Adrenal gland (tissue), 19 donors: ENCODE measurements at places on chromosomes 2 and 18. TPM values are rescaled to one million over a fixed set of nuclear protein-coding genes. Genes with fewer than 3 reads are reported as not detected.

GRCh38 chr2:230830428-230830827, 34.3 kb upstream of the ITM2C start:
- no peak for DNase-seq
- no peak overlapping the region for H3K27ac ChIP-seq

- DNase-seq = no peak
- H3K4me1 ChIP-seq = no peaks in the 10 kb centered on the region
- H3K27me3 ChIP-seq = no peaks in the 10 kb centered on the region
- H3K36me3 ChIP-seq = no peaks in the 10 kb centered on the region
- no peak overlapping the region for H3K27ac ChIP-seq
Measured at GRCh38 chr2:186749219-186749618, 55.4 kb downstream of the FAM171B start.

GRCh38 chr2:147433822-147434221, 411.0 kb upstream of the ACVR2A start:
- DNase-seq = no peak
- H3K4me3 ChIP-seq = no peak overlapping the region
- no peaks in the 10 kb centered on the region for H3K27me3 ChIP-seq

DNA sequence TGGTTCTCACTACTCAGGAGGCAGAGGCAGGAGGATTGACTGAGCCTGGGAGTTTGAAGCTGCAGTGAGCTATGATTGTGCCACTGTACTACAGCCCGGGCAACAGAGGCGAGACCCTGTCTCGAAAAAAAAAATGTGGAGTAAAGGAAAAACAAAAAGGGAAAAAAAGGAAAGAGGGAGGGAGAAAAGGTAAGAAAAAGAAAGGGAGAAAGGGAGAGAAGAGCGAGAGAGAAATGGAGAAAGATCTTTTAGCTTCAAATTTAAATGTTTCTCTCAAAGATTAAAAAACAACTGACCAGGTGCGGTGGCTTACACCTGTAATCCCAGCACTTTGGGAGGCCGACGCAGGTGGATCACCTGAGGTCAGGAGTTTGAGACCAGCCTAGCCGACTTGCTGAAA, 7.9 kb upstream of the RNF138 start:
- no peak overlapping the region for H3K4me3 ChIP-seq
- H3K27me3 ChIP-seq = no peaks in the 10 kb centered on the region
- H3K36me3 ChIP-seq = no peaks in the 10 kb centered on the region

DNA sequence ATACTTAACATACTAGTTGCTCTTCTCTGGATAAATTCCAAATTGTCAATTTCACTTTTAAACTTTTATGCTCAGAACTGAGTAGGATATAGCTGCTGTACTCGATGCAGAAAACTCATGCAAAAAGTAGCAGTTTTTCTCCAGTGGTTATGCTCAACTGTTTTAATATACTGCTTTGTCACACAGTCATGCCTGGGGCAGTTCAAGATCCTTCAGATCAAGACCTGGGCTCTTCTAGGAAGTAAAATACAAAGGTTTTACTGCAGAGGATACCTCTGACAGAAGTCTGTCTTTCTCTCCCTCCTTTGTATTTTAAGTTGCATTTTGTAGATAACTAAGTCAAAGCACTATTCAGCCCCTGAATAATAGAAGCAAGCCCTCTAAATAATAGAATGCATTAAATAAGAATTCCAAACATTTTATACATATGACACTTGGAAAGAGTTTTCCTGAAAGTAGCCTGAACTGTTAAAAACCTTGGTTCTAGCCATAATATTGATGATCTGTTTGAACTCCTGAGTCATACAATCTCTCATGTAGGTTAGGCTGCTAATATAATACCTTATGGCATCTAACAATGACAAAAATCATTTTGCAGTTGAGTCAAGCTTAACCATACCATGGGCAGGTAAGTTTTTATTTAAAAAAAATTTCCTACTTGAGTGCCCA, 183.3 kb upstream of the TRIB2 start:
- H3K4me1 ChIP-seq = peaks cover 14% of the 10 kb centered on the region
- DNase-seq = no peak
- H3K27ac ChIP-seq = no peak overlapping the region
- no peak overlapping the region for H3K4me3 ChIP-seq
- no peaks in the 10 kb centered on the region for H3K36me3 ChIP-seq
- H3K27me3 ChIP-seq = no peaks in the 10 kb centered on the region

G6PC2 gene
- total RNA-seq = not detected

DNA sequence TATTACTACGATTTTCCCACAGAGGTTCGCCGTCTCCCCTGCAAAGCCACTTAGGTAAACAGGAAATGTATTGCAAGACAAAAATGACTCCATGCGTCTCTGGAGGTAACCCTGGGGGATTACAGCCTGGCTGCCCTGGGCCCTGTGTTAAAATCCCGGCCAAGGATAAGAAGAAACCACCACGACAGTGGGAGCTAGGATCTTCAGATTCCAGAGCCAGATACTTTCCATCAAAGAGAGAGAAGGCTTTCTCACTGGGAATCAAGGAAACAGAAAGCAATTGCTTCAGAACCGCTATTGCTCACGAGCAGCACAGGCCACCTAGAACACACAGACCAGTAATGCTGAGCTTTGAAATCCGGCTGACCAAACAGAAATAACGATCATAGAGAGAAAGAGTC, 97.9 kb upstream of the ZNF516 start:
- no peak for DNase-seq
- no peaks in the 10 kb centered on the region for H3K36me3 ChIP-seq
- no peaks in the 10 kb centered on the region for H3K4me1 ChIP-seq
- H3K27ac ChIP-seq = no peak overlapping the region

DNA sequence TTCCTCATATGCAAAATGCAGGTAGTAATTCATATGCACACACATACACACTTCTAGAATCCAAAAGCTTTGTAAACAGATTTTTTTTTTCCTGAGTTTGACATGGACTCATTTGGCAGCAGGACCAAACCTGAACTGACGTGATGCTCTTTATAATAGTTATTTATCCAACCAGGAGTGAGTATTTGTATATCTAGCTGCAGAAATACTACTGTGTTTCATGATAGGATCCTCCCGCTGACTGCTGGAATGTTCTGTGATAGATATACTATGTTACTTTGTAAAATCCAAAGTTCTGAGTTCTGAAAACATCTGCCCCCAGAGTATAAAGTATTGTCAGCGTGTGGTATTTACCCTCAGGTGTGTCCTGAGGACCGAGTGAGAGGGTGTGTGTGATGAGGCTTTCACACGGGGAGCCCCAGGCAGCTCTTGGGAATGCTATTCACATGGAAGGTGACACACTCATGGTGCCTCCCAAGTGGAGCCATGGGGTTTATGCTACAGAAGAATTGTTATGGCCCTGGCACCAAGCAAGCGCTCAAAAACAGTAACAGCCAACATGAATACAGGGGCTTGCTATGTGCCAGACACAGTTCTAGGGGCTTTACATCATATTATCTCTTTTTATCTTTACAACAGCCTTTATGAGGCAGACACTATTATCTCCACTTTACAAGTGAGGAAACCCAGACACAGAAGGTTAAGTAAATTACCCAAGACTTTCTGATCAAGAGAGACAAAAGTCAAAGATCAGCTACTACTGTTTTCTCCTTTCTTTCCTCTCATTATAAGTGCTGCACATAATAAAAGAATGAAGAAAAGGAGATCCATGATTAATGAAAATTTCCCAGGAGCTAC, 16.7 kb upstream of the TXNDC2 start:
- H3K27me3 ChIP-seq = no peaks in the 10 kb centered on the region
- no peak for DNase-seq
